GM04503 (cell line): ENCODE measurements at places on chromosomes 11 and 22.
A peak's percentile ranks its signal among the peaks of the same experiment; 100 is the strongest.

GRCh38 chr11:4541071-4541470 lies 3.9 kb upstream of the OR52M1 start:
- no peak for DNase-seq

- no peak for DNase-seq
Measured at GRCh38 chr11:118914178-118914918, 11.4 kb downstream of the BCL9L start.

- no peak for DNase-seq
Measured at GRCh38 chr11:80900265-80900664, 1459.4 kb upstream of the TENM4 start.

GRCh38 chr11:47021527-47021818 lies 84.9 kb downstream of the CSTPP1 start:
- no peak for DNase-seq

GRCh38 chr11:106217456-106217855 lies 140.0 kb downstream of the AASDHPPT start:
- peak; percentile 3 for DNase-seq

GRCh38 chr11:93500759-93501158 lies 42.4 kb downstream of the SMCO4 start:
- no peak for DNase-seq

DNA sequence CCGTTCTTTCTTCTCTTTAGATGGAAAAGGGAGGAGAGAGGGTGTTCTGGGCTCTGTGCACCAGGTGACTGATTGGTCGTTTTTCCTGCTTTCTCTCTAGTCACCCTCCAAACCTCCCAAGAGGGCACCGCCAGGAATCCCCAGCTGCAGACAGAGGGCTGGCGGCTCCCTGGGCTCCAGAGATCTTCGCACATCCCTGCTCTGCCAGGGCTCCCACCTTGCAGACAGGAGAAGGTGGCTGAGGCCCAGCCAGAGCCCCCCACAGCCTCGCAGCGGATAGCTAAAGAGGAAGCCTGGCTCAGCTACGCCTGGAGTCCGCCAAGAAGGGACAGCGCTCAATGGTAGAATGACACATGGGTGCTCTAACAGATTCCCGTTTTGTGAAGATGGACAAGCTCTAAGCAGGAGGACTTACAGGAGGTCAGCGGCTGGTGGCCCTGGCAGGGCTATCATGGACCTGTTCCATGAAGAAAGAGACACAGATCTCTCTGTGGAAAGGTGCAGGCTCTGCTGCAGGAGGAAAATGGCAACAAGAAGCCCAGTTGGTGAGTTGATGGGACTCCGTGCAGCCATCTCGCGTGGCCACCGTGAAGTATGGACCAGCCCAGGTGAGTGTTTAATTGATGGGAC lies 976.9 kb downstream of the BRD1 start:
- DNase-seq: no peak

- no peak for DNase-seq
Measured at GRCh38 chr11:116078101-116078591, 573.9 kb upstream of the CADM1 start.

DNA sequence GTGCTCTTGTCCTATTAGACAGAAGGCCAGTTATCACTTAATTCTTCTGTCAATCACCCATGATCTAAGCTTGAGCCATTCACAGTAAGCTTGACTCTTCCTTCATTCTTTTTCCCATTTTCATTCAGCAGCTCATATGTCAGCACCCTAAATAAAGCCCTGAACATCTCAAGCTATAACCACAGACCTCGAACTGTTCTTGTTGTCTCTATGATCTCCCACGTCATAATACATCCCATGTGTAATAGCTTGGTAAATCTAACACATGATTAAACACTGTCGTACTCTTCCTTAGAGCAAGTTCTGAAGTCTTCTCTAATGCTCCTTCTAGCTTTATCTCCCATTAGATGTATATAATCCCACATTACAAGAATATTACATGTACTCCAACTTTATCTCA lies 14.4 kb downstream of the MUC15 start:
- no peak for DNase-seq

GRCh38 chr11:111285189-111286091 lies 12.9 kb upstream of the POU2AF3 start:
- DNase-seq: no peak

GRCh38 chr11:66183494-66184048 lies 84.9 kb upstream of the RAB1B start:
- DNase-seq: no peak

GRCh38 chr11:420911-421321 lies 6.1 kb upstream of the SIGIRR start:
- no peak for DNase-seq

DNA sequence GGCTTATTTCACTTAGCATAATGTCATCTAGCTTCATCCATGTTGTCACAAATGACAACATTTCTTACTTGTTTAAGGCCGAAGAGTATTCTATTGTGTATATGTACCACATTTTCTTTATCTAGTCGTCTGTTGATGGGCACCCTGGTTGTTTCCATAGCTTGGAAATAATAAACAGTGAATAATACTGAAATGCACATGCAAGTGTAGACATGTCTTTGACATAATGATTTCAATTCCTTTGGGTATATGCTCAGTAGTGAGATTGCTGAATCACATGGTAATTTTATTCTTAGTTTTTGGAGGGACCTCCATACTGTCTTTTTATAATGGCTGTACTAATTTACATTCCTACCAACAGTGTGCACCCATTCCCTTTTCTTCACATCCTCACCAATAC lies 508.0 kb downstream of the NELL1 start:
- no peak for DNase-seq

DNA sequence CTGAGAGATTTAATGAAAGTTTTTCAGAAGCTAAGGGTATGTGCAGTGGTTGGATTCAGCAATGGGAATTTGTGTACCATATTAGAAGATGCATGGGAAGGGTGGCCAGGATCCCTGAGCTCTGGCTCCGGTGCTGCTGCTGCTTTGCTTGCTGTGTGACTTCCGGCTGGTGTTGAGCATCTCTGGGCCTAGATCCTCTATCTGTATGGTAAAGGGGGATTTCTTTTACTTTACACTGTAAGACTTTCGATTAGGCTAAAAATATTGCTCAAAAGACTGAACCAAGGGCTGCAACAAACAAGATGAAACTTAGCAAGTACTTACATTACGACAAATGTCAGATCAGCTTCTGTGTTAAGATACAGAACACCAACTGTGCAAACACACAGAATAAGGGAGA lies 39.1 kb downstream of the XRRA1 start:
- no peak for DNase-seq

DNA sequence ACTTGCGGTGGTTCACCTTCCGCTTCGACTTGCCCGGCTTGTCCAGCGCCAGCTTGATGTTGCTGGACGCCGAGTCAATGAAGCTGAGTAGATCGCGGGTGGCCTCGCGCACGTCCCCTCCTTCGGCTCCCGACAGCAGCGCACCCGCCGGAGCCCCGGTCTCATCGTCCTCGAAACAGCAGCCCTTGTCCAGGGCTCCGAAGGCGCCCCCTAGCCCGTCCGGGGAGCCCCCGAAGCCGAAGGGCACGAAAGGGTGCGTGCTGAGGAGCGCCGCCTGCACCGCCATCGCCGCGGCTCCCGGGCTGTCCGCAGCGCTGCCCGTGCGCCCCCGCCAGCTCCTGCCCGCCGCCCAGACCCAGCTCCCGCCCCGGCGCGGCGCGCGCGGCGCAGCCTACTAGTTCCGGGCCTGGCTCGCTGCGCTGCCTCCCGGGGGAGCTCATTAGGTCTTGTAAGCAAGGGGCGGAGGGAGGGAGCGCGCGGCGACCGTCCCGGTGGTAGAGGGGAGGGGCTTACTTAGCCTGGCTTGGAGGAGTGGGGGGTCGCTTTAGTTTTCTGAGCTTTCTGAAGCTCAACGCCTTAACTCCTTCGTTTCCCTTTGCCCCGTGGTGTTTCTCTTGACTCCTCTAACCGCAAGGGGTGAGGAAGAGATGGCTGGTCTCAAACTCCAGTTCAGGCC lies at the start of gene FAM181B:
Gene FAM181B, minus strand, starts transcription at position 421 of the 676 bp plus-strand sequence. Its CDS starts 135 bp downstream, at position 286.
- DNase-seq: no peak

DNA sequence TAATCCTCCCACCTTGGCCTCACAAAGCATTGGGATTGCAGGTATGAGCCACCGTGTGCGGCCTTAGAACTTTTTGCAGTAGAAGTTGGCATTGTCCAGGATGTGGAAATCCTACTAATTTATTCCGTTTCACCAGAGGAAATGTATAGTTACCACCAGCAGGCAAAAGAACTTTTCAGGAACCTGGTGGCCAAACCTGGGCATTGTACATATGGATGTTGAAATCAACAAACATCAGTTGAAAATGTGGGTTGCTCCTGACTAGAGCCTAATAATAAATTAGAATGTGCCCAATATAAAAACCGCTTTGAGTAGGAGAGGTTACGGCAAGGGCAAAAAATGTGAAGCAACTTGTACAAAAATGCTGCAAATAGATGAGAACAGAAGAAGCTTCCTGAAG lies 40.7 kb upstream of the XBP1 start:
- DNase-seq: no peak

DNA sequence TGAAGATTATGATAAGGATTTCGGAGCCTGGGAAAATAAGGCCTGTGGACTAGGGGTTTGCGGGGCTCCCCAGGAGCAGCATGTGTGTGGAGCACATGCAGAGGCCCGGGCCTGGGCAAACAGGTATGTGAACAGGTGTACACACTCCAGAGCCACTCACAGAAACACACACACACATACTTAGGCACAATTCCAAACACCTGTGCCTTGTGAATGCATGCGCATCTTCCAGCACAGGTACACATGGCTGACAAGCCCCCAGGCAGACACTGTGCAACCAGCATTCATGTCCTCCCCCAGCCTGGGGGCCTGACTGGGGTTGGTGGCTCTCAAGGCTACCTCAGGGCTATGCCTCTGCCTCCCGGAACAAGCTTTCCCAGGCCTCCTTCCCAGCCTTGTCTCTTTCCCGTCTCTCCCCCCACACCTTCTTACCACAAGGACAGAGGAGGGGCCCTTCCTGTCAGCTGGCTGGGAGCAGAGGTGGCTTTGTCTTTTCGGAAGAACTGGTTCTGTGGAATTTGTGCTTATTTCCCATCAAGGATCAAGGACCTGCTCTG lies 2.6 kb upstream of the P2RY6 start:
- DNase-seq: no peak

- no peak for DNase-seq
Measured at GRCh38 chr11:94011478-94011877, 9.7 kb upstream of the HEPHL1 start.

GRCh38 chr11:118435290-118435892 lies 901 bp upstream of the KMT2A start:
- DNase-seq: no peak

- DNase-seq: no peak
Measured at GRCh38 chr11:74663315-74663714, 67.9 kb downstream of the CHRDL2 start.

DNA sequence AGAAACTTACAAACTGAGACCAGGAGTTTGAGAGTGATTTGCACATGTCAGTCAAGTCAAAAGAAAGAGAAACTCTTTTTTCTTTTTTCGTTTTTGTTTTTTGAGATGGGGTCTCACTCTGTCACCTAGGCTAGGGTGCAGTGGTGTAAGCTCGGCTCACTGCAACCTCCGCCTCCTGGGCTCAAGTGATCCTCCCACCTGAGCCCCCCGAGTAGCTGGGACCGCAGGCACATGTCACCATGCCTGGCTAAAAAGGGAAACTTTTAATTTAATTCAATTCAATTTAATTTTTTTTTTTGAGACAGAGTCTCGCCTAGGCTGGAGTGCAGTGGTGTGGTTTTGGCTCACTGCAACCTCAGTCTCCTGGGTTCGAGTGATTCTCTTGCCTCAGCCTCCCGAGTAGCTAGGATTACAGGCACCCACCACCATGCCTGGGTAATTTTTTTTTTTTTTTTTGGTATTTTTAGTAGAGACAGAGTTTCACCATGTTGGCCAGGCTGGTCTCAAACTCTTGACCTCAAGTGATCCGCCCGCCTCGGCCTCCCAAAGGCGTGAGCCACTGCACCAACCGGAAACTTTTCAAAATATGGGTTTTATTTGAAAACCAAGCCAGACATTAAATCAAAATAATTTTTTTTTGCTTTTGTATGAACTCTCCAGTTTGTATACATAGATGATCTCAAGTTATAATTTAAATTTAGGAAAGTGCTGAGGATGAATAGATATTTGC lies 9.9 kb downstream of the UCP3 start:
- no peak for DNase-seq

GRCh38 chr11:69884751-69885150 lies 65.5 kb upstream of the FGF3 start:
- DNase-seq: no peak

- DNase-seq: peak; percentile 87
Measured at GRCh38 chr22:45112136-45112879, 51.4 kb upstream of the NUP50 start.

- no peak for DNase-seq
Measured at GRCh38 chr11:67120881-67121710, 2.0 kb downstream of the KDM2A start.

GRCh38 chr11:105641433-105641832 lies 31.6 kb downstream of the GRIA4 start:
- no peak for DNase-seq

GRCh38 chr22:27598792-27599191 lies 202.8 kb downstream of the MN1 start:
- DNase-seq: no peak

DNA sequence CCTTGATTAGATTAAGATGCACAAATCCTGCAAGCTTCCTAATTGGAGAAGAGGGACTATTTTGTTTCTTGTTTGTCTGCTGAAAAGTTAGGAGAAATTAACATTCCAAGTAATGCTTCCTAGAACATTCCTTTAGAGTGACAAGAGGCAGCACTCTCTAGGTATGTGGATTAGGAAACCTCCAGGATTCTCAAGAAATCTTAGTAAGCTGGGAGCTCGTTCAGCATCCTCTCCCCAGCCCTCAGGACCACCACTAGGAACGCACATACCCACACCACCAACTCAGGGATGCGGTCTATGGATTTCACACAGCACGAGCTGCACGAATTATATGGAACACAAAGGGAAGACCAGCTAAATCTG lies 52.9 kb downstream of the NCAPD3 start:
- peak; percentile 24 for DNase-seq

GRCh38 chr22:35841907-35842518 lies 124.3 kb downstream of the APOL5 start:
- no peak for DNase-seq

GRCh38 chr11:776263-776560 lies 1.1 kb downstream of the GATD1 start:
- DNase-seq: no peak

DNA sequence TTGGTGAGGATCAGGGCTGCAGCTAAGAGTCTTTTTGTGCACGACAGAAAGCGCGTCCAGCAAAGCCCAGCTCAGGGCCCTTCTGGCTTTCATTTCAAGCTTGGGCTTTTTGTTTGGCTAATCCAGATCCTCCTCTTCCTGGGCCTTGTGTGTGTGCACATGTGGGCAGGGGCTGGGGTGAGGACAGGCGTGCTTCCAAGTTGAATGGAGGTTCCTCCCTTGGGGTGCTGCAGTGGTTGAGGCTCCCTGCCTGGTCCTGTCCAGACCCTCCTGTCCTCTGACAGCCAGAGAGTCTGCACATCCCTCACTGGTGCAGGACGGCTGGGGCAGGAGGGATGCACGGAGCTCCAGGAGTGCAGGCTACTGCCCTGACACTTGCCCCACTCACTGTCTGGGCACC lies 62.0 kb upstream of the NECTIN1 start:
- DNase-seq: no peak

- peak; percentile 1 for DNase-seq
Measured at GRCh38 chr11:85299258-85299942, 327.7 kb downstream of the DLG2 start.

GRCh38 chr11:27228232-27228905 lies 134.6 kb downstream of the CCDC34 start:
- DNase-seq: no peak
